A549 treated with AZD2906 at 1 μM for 4 hours (cell line): ENCODE measurements at places on chromosomes 4 and X. TPM values are rescaled to one million over a fixed set of nuclear protein-coding genes. Genes with fewer than 3 reads are reported as not detected.

PRDM5 gene
- total RNA-seq = 3.9 to 4.9 TPM (median 4.2 TPM) in 5 replicates

FRMPD3 gene
- 0.09 to 0.15 TPM (median 0.12 TPM) in 5 replicates for total RNA-seq

GYPE gene
- not detected in 5 replicates for total RNA-seq

CAPN6 gene
- not detected in 5 replicates for total RNA-seq

PAGE5 gene
- total RNA-seq = not detected in 5 replicates

ADAMTS3 gene
- total RNA-seq = 0.01 TPM in 1 of 5 replicates, not detected in the others

KLB gene
- total RNA-seq = 0.08 to 0.15 TPM (median 0.14 TPM) in 5 replicates

CENPVL2 gene
- total RNA-seq = not detected in 5 replicates

TRIM75 gene
- not detected in 5 replicates for total RNA-seq

KDR gene
- 0.07 to 0.14 TPM (median 0.10 TPM) in 5 replicates for total RNA-seq

RHOH gene
- total RNA-seq = 0.10 to 0.28 TPM (median 0.17 TPM) in 5 replicates

P2RY10 gene
- not detected in 5 replicates for total RNA-seq

SERPINA7 gene
- total RNA-seq = not detected in 5 replicates

INTU gene
- total RNA-seq = 0.88 to 1.2 TPM (median 1.00 TPM) in 5 replicates

MBNL3 gene
- 0.07 to 0.15 TPM in 2 of 5 replicates, not detected in the others for total RNA-seq

GYPB gene
- total RNA-seq = not detected in 5 replicates

SSX1 gene
- total RNA-seq = 0.09 TPM in 1 of 5 replicates, not detected in the others

ATOH1 gene
- total RNA-seq = not detected in 5 replicates

NMU gene
- total RNA-seq = 0.42 to 0.92 TPM (median 0.55 TPM) in 5 replicates

NUDT10 gene
- total RNA-seq = 1.1 to 1.9 TPM (median 1.4 TPM) in 5 replicates

IL13RA1 gene
- total RNA-seq = 49.5 to 68.4 TPM (median 59.5 TPM) in 5 replicates

CFAP299 gene
- 0.15 TPM in 1 of 5 replicates, not detected in the others for total RNA-seq

RPS6KA6 gene
- 3.9 to 5.8 TPM (median 5.2 TPM) in 5 replicates for total RNA-seq

CCDC158 gene
- total RNA-seq = not detected in 5 replicates

DGKK gene
- total RNA-seq = 0.01 TPM in 1 of 5 replicates, not detected in the others

TRIM60 gene
- not detected in 5 replicates for total RNA-seq

TRIM61 gene
- total RNA-seq = not detected in 5 replicates

TLL1 gene
- total RNA-seq = 0.12 to 0.38 TPM (median 0.15 TPM) in 5 replicates

LRIT3 gene
- total RNA-seq = 0.02 to 0.06 TPM (median 0.02 TPM) in 4 of 5 replicates, not detected in the other

SLITRK4 gene
- total RNA-seq = not detected in 5 replicates

SPACA5B gene
- total RNA-seq = not detected in 5 replicates

STAP1 gene
- total RNA-seq = not detected in 5 replicates

SPIN4 gene
- total RNA-seq = 4.0 to 6.2 TPM (median 5.1 TPM) in 5 replicates

FABP2 gene
- not detected in 5 replicates for total RNA-seq

RAP2C gene
- 21.5 to 51.7 TPM (median 26.8 TPM) in 5 replicates for total RNA-seq

DUX4 gene
- total RNA-seq = not detected in 5 replicates

IGFBP7 gene
- total RNA-seq = 217 to 341 TPM (median 261 TPM) in 5 replicates

OPRPN gene
- not detected in 5 replicates for total RNA-seq

CT47B1 gene
- not detected in 5 replicates for total RNA-seq

TMPRSS11A gene
- not detected in 5 replicates for total RNA-seq

RIPPLY1 gene
- total RNA-seq = 0.11 TPM in 1 of 5 replicates, not detected in the others

SYTL5 gene
- total RNA-seq = 0.23 to 0.31 TPM (median 0.26 TPM) in 5 replicates

CABS1 gene
- total RNA-seq = not detected in 5 replicates

IL13RA2 gene
- total RNA-seq = 0.08 to 0.10 TPM (median 0.09 TPM) in 3 of 5 replicates, not detected in the others

PDHA2 gene
- total RNA-seq = not detected in 5 replicates

STATH gene
- not detected in 5 replicates for total RNA-seq
